SK-N-SH (cell line): ENCODE measurements at places on chromosomes 12 and 14.

DNA sequence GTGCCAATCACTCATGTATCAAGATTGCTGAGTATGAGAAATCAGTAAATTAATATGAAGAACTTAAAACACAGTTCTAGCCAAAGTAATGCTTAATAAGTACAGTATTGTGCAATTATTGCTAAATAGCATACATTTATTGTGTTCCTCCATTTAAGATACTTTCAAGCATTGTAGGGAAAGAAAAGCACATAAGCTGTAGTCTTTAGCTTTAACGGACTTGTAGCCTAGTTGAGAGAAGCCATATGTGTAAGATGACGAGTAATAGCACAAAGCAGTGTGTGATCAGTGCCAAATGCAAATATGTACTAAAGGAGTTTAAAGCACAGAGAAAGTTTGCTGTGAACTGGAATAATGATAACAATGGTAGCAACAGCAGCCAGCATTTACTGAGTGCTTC is 38.1 kb downstream of the ETV6 start:
- no peak for DNase-seq

DNA sequence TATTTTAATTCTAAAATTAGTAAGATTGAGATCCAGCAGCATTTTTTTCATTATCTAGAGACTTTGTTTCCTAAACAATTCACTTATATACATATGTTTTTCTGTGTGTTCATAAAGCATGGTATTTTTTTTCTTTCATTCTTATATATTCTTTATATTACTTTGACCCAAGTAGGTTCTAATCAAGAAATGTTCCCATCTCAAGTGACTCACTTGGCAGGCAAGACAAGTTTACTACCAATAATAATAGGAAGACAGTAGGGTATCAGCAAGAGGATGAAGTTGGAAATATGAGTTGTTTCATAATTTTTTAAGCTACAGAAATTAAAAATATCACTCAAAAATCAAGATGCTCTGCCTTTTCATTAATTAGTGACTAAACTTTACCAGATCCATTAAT is 613.4 kb upstream of the ATP2B1 start:
- no peak for DNase-seq

GRCh38 chr14:34496679-34497513 is 34.9 kb upstream of the SPTSSA start:
- peak; percentile 23 for DNase-seq

GRCh38 chr12:54879150-54879549 is 24.8 kb downstream of the MUCL1 start:
- no peak for DNase-seq

- peak; percentile 79 for DNase-seq
Measured at GRCh38 chr14:95519699-95520098, 3.2 kb upstream of the SYNE3 start.

DNA sequence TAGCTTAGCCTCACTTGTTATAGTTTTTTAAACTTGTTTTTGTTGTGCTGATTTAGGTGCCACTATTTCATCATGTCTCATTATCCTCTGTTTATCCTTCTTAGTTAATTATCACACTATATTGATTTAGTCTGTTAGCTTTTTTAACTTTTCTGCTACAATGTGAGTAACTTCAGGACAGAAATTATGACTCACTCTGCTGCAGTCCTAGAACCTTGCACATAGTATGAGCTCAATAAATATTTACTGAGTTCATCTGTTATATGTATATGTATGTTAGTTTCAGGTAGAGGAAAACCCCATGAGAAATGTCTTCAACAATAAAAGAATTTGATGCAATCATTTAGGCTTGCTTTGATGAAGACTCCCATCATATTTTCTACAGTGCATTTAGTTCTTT is 224.3 kb upstream of the NAV3 start:
- no peak for DNase-seq

DNA sequence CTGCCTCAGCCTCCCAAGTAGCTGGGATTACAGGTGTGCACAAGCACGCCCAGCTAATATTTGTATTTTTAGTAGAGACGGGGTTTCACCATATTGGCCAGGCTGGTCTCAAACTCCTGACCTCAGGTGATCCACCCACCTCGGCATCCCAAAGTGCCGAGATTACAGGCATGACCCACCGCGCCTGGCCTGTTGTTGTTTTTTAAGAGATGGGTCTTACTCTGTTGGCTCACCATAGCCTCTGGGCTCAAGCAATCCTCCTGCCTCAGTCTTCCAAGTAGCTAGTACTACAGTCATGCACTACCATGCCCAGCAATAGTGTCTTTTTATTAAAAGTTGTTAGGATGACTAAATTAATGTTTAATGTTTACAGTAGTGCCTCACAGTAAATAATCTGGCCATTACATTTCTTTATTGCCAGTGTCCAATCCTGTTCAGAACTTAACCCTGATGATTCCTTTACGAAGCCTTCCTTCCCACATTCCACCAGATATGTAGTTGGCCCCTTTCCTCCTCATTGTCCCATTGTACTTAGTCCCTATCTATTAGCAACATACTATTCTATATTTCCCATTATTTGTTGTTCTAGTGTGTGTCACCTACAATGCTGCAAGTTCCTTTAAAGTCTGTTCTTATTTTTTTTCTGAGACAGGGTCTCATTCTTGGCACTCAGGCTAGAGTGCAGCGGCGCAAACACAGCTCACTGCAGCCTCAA is 8.8 kb upstream of the SMARCC2 start:
- DNase-seq = no peak

DNA sequence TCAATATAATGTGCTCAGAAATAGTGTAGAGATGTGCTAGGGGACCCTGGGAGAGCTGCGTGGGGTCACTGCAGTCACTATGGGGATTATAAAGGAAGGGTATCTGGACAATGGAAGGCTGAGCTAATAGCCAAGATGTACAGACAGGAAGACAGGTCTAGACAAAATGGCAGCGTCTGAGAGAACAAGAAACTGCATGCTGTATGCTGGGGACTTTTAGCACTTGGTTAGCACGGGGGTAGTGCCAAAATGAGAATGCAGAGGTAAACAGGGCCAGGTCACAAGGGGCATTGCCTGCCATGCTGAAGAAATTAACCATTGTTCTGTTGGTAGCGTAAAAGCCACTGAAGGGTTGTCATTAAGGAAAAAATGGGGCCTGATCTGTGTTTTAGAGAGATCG is 308.2 kb downstream of the EMP1 start:
- no peak for DNase-seq

- no peak for DNase-seq
Measured at GRCh38 chr14:57038689-57039088, 228.4 kb upstream of the OTX2 start.

DNA sequence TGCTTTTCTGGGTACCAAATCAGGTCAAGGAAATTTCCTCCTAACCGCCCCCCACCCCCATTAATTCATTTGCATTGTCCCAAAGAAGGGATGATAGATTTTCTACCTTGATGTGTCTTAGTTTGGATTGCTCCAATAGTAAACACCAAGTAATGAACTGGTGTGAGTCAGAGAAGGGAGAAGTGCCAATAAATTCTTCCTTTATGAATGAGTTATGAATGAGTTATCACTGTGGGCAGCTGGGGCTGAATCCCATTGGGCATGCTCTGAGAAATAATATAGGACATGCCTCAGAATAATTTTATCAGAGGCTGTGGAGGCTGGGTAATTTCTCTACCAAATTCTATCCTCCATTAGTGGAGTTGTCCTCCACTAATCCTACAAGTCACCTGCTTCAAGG is 277.9 kb upstream of the FLRT2 start:
- DNase-seq = no peak

DNA sequence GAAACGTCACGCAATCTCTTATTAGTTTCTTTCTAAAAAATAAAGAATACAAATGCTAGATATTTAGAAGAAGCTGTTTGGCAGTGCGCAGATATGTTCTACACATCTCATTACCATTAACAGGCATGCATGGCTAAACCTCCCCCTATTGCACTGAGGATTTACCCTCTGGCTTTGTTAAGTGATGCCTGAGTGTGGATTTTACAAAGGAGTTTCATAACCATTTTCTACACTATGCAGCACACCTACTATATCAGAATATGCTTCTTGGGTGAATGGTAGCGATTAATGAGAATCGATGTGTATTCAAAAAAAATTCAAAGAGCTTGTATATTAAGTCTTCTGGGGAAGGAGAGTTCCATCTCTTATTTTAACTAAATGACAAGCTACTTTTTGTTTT is 1.1 kb upstream of the RMST start:
- DNase-seq = no peak

GRCh38 chr14:83163016-83163415 is 1629.4 kb upstream of the SEL1L start:
- no peak for DNase-seq
